Osteoblast (primary cell): ENCODE measurements at places on chromosomes 11 and 22. TPM values are rescaled to one million over a fixed set of nuclear protein-coding genes. Genes with fewer than 3 reads are reported as not detected.
A peak's percentile ranks its signal among the peaks of the same experiment; 100 is the strongest.

The NOX4 gene
- total RNA-seq = 1.8 TPM in 2 replicates

The JRKL gene
- total RNA-seq = 8.5 and 9.8 TPM in 2 replicates

DNA sequence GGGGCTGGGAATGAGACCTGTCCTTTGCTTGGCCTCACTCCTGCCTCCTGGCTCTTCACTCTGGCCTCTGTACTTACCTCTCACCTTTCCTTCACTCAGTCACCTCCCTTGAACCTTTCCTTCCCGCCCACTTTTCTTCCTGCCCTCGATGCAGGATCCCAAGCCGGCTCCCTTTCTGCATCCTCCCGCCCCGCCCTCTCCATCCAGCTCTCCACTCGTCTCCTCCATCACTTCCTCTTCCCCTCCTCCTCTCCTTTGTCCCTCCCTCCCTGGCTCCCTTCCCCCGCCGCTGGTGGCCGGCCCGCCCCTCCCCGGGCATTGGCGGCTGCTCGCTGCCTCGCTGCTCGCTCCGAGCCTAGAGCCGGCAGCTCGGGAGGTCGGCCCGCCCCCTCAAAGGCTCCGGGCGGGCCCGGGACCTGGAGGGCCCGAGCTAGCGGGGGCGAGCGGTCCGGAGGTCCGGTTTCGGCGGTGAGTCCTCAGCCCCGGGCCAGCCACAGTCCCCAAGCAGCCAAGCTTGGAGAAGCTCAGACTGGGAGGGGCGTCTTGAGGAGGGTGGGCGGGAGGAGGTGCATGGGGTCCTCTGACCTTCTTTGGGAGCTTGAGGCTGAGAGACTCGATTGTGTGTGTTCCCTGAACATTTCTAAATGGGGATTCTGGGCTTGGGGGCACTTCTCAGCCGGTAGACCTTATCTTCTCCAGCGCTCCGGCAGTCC is 13.8 kb downstream of the PHLDB1 start:
- no peaks in the 10 kb centered on the region for H3K27me3 ChIP-seq
- DNase-seq = peak; percentile 94
- peaks cover 64% of the 10 kb centered on the region for H3K4me1 ChIP-seq
- peak overlapping the region; percentile 82 for H3K4me3 ChIP-seq

The MN1 gene
- 4.7 and 6.2 TPM in 2 replicates for total RNA-seq

The UPK3A gene
- not detected in 2 replicates for total RNA-seq

- DNase-seq = no peak
- no peaks in the 10 kb centered on the region for H3K36me3 ChIP-seq
- no peak overlapping the region for H3K27ac ChIP-seq
- no peak overlapping the region for H3K4me3 ChIP-seq
- H3K27me3 ChIP-seq = no peaks in the 10 kb centered on the region
These were observed 73.7 kb downstream of the ARHGAP42 start for GRCh38 chr11:100760744-100761143.

DNA sequence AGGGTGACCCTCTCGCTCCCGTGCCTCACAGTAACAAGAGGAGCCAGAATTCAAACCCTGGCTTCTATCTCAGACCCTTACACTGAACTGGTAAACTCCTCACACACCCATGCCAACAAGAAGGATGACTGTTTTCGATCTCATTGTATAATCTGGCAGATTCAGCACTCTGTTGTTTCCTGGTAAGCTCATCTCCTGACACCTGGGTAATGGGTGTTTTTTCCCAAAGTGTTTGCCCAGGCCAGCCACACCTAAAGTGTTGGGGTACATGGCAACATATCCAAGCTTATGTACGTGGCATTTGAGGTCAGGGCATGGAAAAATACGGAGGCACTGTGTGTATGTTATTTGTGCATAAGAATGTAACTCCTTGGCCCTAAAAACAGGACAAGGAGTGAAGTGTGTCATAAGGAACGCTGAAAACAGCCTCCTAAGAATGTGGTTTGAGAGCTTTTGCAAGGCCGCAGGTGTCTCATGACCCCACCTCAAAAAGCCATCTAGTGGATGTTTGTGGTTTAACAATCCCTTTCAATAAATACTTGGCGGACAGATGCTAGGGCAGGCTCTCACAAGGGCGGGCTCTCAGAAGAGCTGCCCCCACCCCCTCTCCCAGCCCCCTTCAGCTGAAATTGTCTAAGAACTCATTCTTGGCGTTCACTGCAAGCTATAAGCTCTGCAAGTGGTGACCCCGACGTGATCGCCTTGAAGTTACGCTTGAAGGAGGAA is at the start of gene MS4A15:
Gene MS4A15 (plus strand): TSS at position 561 of the 726 bp plus-strand sequence. CDS start 6,867 bp downstream, outside the sequence.
- H3K4me1 ChIP-seq = no peaks in the 10 kb centered on the region
- H3K27ac ChIP-seq = no peak within 1 kb of the TSS
- H3K27me3 ChIP-seq = peaks cover 7% of the 10 kb centered on the region
- no peaks in the 10 kb centered on the region for H3K36me3 ChIP-seq

The PATE2 gene
- 0.29 and 0.36 TPM in 2 replicates for total RNA-seq

- no peak for DNase-seq
- peaks cover 3% of the 10 kb centered on the region for H3K4me1 ChIP-seq
- no peaks in the 10 kb centered on the region for H3K36me3 ChIP-seq
- H3K27ac ChIP-seq = no peak overlapping the region
- H3K4me3 ChIP-seq = no peak overlapping the region
- H3K27me3 ChIP-seq = no peaks in the 10 kb centered on the region
These were observed 111.5 kb upstream of the RRM1 start for GRCh38 chr11:3983101-3983500.

DNA sequence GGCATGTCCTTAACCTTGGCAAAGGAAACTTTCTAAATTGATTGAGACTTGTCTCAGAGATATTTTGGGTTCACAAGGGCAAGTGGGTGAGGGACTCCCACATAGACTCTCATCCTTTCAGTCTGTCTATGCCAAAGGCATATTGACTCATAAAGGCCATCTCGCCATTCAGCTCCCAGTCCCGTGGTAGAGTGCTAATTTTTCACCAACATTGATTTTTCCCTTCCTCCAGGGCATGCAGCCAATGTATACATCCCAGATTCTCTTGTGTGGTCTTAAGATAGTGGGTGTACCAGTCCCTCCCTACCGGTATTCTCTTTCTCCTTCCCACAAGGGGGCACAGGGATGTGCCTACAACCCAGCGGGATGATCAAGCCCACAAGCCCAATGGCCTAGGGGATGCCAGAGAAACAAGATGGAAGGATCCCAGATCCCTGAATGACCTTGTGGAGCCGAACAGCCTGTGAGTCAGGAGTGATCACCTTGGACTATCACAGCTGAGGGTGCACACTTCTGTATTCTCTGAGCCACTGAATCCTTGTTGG is 7.9 kb downstream of the C11orf96 start:
- no peak for DNase-seq
- peaks cover 17% of the 10 kb centered on the region for H3K27me3 ChIP-seq
- H3K36me3 ChIP-seq = no peaks in the 10 kb centered on the region
- H3K4me3 ChIP-seq = no peak overlapping the region
- H3K4me1 ChIP-seq = peaks cover 4% of the 10 kb centered on the region
- H3K27ac ChIP-seq = no peak overlapping the region

DNA sequence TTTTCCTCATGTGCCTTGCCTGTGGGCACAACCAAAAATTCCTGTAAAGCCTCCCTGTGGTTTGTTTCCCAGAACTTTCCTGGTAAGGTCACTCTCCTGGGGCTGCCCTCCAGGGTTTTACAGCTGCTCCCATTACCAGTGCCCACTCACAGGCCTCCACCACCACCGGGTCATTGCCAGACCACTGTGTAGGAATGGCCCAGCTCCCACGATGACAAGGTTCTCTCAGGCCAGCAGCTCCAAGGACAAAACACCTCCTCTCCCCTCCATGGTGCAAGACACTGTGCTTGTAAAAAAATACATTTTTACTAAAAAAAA is 96.1 kb upstream of the AKIP1 start:
- no peak overlapping the region for H3K4me3 ChIP-seq
- no peaks in the 10 kb centered on the region for H3K36me3 ChIP-seq
- peaks cover 48% of the 10 kb centered on the region for H3K4me1 ChIP-seq
- H3K27me3 ChIP-seq = no peaks in the 10 kb centered on the region

GRCh38 chr11:130897262-130898182 is 18.8 kb downstream of the SNX19 start:
- peaks cover 73% of the 10 kb centered on the region for H3K36me3 ChIP-seq
- peaks cover 21% of the 10 kb centered on the region for H3K4me1 ChIP-seq
- H3K27ac ChIP-seq = peak overlapping the region; percentile 90
- no peaks in the 10 kb centered on the region for H3K27me3 ChIP-seq
- peak; percentile 80 for DNase-seq
